ENCODE measurements at places on chromosomes 2 and 18.

- no peak for DNase-seq
These were observed at the start of gene NTSR2 for GRCh38 chr2:11669454-11670291. NTSR2 (minus strand) TSS chr2:11670195; CDS start chr2:11670129, 66 bp downstream.

GRCh38 chr2:137969418-137969765, 5.1 kb downstream of the HNMT start:
- DNase-seq, result no peak

GRCh38 chr2:230205034-230205433, 14.8 kb downstream of the SP110 start:
- no peak for DNase-seq

- DNase-seq, result no peak
These were observed 62.7 kb upstream of the KIF5C start for GRCh38 chr2:148812306-148812705.

- DNase-seq, result no peak
These were observed 376.6 kb downstream of the NBAS start for GRCh38 chr2:15184491-15184890.

Data from activated gamma-delta T cell treated with anti-CD3 and anti-CD28 coated beads, Interleukin-2, amount 50 U/mL, for 16 hours (primary cell).